T-helper 9 cell (primary cell): ENCODE measurements at places on chromosomes 6 and 20.

- no peak for DNase-seq
Observed at GRCh38 chr6:162581988-162582780, 145.4 kb downstream of the PRKN start.

DNA sequence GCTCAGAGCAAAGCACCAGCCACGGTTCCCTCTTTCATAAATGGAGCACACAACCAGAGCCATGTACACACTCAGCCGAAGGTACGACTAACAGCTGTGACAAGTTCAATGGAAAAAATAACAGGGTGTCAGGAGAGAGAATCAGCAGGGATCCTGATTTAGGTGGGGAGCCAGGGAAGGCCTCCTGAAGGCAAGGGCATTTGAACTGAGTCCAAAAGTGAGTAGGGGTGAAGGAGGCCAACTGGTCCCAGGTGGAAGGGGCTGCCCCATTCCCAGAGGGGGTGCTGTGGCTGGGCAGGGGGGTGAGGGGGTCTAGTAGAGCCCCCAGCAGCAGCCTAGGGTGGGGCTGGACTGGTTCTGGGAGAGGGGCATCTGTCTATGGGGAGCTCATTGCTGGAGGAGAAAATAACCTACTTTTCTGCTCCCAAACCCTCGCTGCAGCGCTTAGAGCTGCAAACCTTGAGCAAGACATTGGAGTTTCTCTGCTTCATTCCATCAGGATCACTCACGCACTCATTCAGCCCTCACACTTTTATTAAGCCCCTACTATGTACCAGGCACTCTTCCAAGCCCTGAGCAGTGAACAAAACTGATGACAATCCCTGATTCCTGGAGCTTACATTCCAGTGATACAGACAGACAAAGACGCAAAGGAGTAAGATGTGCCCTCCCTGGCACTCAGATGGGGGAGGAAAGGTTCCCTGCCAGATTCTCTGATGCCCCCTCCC is 113.5 kb downstream of the TOX2 start:
- no peak for DNase-seq

DNA sequence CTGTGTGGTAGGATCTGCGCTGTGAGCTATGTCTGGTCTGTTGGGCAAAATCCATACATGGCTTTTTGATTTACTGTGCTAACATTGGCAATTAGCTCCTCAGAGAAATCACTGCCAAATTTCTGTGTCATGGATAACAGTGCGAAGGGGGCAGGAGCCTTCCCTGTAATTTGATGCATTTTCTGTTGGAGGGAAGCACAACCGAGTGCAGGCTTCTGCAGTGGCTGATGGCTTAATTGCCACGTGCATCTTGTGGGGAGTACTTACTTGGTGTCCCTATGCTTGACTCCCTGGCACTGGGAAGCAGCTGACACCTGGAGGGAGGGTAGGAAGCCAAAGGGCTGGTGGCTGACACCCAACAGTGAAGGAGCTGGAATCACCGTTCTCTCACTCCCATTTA is 99.3 kb upstream of the PROKR2 start:
- no peak for DNase-seq

DNA sequence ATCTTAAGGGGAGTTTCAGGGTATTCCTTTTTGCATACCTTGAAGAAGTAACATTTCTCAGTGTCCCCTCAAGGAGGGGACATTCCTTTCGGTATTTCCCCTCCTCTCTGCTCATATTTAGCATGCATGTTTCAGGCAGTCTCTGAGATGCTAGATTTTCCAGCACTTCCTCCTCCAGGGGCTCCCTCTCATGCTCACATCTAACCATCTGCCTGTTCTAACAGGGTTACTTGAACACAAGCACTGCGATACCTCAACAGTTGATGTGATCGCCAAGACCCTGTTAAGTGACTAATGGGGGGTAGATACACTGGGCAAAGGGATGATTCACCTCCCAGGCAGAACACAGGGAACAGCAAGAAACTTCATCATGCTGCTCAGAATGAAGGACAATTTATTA is 12.9 kb upstream of the MCM3 start:
- DNase-seq: no peak

- DNase-seq: no peak
Observed at GRCh38 chr6:135722190-135722589, 129.3 kb upstream of the PDE7B start.

GRCh38 chr6:72946774-72947173 is 278.5 kb downstream of the KHDC1L start:
- DNase-seq: no peak

DNA sequence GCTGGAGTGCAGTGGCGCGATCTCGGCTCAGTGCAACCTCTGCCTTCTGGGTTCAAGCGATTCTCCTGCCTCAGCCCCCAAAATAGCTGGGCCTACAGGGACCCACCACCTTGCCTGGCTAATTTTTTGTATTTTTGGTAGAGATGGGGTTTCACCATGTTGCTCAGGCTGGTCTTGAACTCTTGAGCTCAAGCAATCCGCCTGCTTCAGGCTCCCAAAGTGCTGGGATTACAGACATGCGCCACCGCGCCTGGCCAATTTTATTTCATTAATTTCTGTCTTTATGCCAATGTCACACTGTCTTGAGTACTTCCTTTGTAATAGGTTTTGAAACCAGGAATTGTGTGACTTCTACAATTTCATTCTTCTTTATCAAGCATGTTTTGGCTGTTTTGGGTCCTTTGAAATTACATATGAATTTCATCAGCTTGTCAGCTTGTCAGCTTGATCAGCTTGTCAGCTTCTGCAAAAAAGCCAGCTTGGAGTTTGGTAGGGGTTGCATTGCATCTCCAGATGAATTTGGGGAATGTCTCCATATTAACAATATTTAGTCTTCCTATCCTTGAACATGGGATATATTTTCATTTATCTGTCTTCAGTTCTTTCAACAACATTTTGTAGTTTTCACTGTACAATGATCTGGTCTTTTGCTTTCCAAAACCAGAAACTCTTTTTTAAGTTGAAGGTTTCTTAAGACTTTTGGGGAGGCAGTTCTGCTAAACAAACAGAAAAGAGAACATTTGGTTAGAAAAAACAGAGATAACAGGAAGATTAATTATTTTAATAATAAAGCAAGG is 20.8 kb downstream of the ZFAND3 start:
- no peak for DNase-seq

- DNase-seq: no peak
Observed at GRCh38 chr6:62236784-62237183, 49.2 kb downstream of the KHDRBS2 start.

GRCh38 chr6:38262609-38263008 is 377.1 kb downstream of the BTBD9 start:
- no peak for DNase-seq

DNA sequence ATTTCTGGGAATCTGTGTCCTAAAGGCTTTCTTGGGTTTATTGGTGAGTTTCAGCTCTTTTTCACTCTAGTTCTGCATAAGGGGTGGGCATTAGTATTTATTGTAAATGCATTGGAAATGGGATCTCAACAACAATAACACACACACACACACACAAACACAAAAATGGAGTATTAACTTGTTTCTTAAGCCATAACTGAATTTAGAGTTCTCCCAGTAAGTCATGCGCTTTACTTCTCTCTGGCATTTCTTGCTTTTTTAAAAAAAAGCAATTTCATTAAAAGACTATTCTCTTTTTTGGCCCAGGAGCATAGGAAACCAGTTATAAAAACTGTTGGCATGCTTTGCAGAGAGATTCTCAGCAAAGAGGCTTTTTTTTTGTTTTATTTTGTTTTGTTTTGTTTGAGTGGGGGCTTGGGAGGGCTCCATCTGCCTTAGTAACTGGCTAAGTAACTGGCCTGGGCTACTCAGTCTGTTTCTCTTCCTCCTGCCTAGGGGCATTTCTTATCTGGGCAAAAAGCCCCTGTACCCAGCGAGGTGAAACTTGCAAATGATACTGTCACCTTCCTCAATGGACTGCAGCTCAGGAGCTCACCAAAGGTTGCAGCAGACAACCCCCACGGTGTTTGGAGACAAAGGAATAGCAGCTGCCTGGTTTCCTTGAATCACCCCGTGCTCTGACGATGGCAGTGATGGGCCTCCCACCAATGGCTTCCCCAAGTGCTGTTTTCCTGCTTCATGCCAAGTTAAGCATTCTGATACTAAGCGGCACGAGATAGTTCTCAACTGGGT is 128.5 kb downstream of the BCAS1 start:
- no peak for DNase-seq

GRCh38 chr6:159943968-159944598 is 24.8 kb upstream of the IGF2R start:
- no peak for DNase-seq

GRCh38 chr20:760751-761417 is 7.4 kb downstream of the SLC52A3 start:
- peak; percentile 5 for DNase-seq

- DNase-seq: no peak
Observed at GRCh38 chr20:34332262-34332920, 29.2 kb upstream of the AHCY start.

DNA sequence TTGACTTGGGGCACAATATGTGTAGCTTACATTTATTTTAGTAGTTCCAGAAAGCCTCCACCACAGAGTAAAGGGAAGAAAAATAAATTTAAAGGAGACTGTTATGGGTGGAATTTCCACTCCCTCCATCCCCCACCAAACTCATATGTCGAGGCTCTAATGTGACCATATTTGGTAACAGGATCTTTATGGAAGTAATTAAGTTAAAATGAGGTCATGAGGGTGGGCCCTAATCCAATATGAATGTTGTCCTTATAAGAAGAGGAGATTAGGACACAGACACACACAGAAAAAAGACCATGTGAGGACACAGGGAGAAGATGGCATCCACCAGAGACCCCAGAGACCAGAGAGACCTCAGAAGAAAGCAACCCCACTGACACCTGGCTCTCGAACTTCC is 189.7 kb downstream of the EDN1 start:
- no peak for DNase-seq

DNA sequence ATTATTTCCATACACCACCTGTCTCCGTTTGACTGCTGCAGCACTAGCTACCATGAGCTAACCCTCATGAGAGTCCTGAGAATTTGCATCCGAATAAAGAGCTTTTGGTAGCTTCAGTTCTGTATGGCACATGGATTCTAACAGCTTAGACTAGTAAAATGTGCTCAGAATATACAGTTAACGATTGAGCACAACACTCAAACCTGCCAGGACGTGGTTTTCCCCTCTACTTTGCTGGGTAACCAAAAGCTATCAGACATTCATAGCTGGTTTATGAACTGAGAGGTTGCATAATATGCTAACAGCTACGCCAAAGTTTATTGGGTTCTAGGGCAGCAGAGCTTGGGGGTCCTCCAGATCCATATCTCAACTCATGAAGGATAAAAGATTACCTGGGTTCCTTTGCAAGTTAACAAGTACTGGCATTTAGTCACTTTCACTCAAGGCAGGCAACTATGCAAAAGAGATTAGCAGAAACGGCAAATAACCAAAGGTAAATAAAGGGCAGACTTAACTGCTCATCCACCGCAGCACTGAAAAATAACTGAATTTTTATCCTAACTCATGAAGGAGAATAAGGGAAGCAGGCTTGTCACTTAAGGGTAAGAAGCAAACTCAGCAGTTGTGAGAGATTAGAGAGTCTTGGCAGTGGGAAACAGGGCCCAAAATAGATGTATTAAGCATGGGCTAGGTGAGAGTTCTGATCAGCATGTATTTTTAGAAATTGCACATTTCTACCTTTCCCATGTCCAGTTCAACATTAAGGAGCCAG is 29.4 kb downstream of the NUDT3 start:
- DNase-seq: no peak

DNA sequence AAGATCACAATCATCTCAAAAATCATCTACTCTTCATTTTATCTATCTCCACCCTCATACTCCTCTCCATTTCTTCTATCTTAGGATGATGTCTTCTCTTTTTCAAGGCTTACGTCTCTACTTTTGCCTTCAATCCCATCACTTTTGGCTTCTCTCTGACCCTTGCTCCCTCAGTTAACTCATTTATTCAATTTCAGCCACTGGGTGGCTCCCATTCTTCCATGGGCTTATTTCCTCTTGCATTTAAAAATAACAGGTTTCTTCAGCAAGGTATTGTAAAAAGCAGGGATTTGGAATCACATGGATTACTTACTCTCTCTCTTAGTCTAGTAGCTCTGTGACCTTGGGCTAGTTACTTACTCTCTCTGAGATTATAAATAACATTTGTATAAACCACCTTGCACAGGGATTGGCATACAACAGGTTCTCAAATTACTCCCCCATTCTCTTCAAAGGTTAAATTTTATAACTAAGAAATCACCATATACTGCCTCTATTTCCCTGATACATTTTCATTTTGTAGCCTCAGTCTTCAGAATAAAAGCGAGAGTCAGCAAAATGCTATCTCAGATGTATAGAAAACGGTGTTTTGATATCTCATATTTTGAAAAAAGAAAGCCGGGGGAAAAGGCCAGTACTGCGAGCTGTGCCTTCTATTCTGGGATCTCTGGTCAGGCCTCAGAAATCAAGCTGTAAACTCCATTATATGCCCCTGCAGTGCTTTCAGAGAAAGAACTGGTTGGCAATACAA is 5.5 kb downstream of the ZSCAN12 start:
- DNase-seq: no peak

DNA sequence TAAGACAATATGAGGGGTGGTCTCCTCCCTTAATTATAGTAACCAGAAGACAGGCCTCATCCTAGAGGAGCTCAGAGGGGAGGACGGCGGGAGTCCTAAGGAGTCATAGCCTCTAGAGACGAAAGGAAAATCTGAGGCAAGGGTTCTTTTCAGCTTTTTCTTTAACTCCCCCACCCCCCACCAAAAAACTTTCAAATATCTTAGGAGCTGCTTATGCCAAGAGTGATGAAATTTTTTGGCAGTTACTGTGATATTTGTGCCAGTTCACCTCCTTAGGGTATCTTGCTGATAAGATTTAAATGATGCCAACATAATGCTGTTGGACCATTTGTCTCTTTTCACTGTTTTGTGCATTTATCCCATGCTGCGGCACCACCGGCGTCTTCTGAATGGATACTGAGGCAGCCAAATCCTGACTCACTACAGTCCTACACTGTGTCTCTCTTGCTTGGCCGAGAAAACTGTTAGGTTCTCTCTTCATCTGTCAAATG is 44.5 kb upstream of the DSE start:
- DNase-seq: no peak

- no peak for DNase-seq
Observed at GRCh38 chr6:53089948-53090347, 24.7 kb downstream of the FBXO9 start.

GRCh38 chr6:16473184-16473907 is 235.0 kb downstream of the GMPR start:
- no peak for DNase-seq

DNA sequence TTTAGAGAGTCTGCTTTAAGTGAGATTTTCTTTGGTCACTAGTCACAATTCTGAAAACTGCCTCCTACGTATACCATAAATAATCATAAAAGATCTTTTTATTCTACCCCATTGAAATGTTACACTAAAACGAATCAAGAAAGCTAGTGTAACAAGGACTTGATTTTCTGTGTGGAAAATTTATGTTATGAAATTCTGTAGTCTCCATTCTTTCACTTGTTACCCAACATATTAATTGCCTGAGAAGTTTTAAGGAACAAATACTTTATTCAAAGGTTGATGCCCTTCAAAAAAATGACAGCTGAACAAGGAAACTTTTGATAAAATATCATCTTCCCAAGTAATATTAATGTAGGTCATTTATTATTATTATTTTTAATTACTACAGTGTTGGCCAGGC is 13.3 kb upstream of the HBS1L start:
- DNase-seq: no peak

GRCh38 chr20:1943275-1944002 is 48.2 kb downstream of the SIRPA start:
- no peak for DNase-seq
